ENCODE measurements at places on chromosomes 13 and 19.

DNA sequence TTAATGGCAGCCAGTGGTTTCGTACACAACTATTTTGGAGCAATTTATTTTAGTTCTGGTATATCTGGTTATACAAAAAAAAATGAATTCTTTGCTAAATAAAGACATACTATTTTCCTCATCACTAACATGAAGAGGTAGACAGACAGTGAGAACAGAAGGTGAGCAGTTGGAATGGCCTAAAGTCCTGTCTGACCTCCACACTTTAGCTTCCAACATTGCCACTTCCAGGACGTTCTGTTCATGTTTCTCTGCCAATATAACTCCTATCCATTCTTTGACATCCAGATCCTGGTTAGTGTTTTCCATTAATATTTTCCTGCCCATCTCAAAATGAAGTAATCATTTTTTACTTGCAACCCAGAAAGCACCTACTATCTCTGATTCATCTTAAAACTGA lies 112.9 kb upstream of the FRY start:
- no peak for DNase-seq

GRCh38 chr13:72808917-72809500 lies 27.1 kb downstream of the PIBF1 start:
- DNase-seq, result no peak

- no peak for DNase-seq
Measured at GRCh38 chr13:106701771-106702341, 133.9 kb upstream of the ARGLU1 start.

- DNase-seq, result no peak
Measured at GRCh38 chr13:100892981-100893380, 218.4 kb upstream of the TMTC4 start.

- DNase-seq, result no peak
Measured at GRCh38 chr13:69243366-69243765, 864.3 kb upstream of the ATXN8OS start.

GRCh38 chr13:27252467-27252866 lies 1.1 kb downstream of the RPL21 start:
- no peak for DNase-seq

GRCh38 chr13:94622344-94622743 lies 20.7 kb downstream of the GPR180 start:
- DNase-seq, result no peak

DNA sequence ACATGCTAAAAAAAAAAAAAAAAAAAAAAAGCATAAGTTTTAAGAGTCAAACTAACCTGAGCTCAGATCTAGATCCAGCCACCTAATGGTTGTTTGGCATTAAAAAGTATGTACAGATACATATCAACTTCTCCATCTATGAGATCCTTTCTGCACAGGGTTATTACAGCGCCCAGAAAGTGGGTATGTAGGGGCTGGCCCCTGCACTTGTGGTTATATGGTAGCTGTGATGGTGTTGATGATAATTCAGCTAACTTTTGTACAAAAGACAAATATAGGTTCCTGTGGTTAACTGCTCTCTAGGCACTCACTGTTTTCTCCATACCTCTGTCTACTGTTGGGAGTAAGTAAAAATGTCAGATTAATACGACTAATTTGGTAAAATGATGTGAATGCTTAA lies 81.7 kb downstream of the TNFRSF19 start:
- DNase-seq, result no peak

- DNase-seq, result no peak
Measured at GRCh38 chr13:51921790-51922740, 60.3 kb downstream of the CCDC70 start.

GRCh38 chr13:79365981-79366380 lies 40.1 kb downstream of the RBM26 start:
- no peak for DNase-seq

GRCh38 chr13:91714855-91715254 lies 316.4 kb downstream of the GPC5 start:
- DNase-seq, result no peak

- DNase-seq, result no peak
Measured at GRCh38 chr13:30739761-30740642, 4.7 kb downstream of the ALOX5AP start.

- no peak for DNase-seq
Measured at GRCh38 chr19:14149509-14149994, 13.2 kb upstream of the ASF1B start.

DNA sequence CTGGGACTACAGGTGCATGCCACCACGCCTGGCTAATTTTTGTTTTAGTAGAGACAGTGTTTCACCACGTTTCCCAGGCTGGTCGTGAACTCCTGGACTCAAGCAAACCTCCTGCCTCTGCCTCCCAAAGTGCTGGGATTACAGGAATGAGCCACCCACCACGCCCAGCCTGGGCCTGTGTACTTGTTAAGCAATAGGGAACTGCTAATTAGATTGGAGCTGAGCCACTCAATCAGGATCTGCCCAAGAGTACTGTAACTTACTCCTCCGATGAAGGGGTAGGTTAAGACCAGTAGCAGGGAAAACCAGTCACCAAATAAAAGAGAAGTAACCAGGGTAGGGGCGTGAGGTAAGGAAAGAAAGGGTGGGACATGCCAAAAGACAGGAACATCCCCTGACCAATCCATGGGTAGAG lies 2.3 kb downstream of the DDX39A start:
- no peak for DNase-seq

GRCh38 chr19:39409208-39410016 lies 2.8 kb downstream of the ZFP36 start:
- DNase-seq, result no peak
